ENCODE measurements at places on chromosomes 16 and 17.

GRCh38 chr17:61583242-61583641 is 7.8 kb downstream of the NACA2 start:
- no peak for DNase-seq

DNA sequence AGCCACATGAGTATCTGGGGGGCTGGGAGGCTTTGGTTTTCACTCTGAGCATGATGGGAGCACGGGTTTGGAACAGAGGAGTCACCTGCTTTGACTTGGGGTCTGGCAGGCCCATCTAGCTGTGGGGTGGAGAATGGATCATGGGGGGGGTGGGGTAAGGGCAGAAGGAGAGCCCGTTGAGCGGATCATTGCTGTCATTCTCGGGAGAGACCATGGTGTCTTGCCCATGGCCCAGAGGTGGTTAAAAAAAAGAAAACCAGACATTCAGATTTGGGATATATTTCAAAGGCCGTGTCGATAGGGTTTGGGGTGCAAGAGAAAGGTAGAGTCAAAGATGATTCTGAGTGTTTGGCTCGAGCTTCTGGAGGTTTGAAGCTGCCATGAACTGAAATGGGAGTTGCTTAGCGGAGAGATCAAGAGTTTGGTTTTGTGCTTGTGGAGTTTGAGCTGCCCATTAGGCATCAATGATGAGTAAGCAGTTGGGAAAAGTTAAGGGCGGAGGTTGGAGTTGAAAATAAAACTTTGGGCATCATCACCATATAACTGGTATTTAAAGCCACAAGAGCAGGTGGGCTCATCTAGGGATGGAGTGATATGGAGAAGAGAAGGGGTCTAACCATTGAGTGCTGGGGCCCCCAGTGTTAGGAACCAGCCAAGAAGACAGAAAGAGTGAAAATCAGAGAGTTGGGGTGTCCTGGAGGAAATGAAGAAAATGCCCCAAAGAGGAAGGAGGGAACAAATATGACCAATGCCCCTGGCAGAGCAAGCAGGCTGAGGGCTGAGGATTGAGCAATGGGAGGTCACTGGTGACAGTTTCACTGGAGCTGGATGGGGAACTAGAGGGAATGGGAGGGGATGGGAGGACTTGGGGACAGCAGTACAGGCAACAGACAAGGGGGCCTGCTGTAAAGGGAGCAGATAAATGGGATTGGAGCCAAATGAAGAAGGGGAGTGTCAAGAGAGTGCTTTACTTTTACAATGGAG is 1.9 kb downstream of the NOD2 start:
- no peak for DNase-seq

DNA sequence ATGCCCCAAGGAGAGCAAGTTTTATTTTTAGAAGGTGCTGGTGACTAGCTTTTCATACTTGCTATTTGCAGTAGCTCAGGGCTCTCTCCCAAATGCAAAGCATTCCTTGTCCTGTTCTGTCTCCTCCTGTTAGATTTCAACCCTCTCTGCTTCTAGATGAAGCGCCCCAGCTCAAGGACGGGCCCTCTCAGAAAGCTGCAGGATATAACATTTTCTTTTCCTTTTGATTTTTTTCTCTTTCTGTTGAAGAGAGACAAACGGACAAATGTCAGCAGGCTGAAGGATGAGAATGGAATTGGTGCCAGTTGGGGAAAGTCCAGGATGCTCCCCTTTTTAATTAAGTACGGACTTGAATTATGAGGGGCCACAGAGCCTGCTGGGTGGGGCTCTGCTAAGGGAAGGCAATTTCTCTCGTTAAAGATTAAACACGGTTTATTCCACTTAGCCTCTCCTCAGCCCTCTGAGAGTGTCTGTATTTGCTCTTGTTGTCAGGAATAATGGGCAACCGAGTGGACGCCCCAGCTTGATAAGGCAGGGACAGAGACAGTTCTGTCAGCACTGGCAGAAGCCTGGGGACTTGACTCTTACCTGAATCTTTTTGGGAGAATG is 6.2 kb upstream of the ETV4 start:
- DNase-seq, result no peak

DNA sequence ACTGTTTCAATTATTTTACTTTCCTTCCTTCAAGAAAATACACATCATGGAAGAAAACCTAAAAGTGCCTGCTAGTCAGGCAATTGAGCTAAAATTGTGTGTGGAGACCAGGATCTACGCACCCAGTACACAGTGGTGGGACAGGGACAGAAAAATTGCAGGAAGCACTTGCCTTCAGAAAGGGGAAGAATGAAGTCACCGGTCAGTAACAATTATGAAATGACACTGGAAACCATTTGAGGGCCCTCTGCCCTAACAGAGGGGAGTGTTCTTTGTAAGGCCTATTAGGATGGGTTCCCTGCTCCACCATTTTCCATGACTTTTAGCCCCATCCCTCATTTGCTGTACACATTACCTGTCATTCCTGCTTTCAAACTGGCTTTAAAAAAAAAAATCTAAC is 4.5 kb upstream of the PHAF1 start:
- DNase-seq, result no peak

GRCh38 chr16:25317732-25318316 is 60.2 kb upstream of the ZKSCAN2 start:
- no peak for DNase-seq
